ENCODE measurements at places on chromosomes 13 and 19.

GRCh38 chr19:4327877-4328242 lies 10.8 kb downstream of the STAP2 start:
- no peak for DNase-seq

DNA sequence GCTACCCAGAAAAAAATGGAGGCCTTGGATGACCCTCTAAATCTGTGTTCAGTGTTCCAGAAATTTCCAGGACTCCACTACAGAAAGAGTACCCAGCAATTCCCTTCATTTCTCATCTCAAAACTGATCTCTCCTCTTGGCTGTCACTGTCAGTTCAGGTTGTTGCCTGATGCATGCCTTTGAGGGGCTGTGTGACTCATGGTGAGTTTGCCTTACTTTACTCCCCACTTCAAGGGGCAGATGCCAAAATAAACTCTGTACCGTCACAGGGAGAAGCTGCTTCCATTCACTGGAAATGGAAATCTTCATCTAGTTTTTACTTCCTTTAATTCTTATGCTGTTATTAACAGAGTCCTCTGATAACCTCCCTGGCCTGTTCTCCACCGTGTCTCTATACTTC lies 1075.0 kb downstream of the DIAPH3 start:
- DNase-seq: no peak

- no peak for DNase-seq
Measured at GRCh38 chr19:39845172-39845571, 1.0 kb downstream of the FBL start.

DNA sequence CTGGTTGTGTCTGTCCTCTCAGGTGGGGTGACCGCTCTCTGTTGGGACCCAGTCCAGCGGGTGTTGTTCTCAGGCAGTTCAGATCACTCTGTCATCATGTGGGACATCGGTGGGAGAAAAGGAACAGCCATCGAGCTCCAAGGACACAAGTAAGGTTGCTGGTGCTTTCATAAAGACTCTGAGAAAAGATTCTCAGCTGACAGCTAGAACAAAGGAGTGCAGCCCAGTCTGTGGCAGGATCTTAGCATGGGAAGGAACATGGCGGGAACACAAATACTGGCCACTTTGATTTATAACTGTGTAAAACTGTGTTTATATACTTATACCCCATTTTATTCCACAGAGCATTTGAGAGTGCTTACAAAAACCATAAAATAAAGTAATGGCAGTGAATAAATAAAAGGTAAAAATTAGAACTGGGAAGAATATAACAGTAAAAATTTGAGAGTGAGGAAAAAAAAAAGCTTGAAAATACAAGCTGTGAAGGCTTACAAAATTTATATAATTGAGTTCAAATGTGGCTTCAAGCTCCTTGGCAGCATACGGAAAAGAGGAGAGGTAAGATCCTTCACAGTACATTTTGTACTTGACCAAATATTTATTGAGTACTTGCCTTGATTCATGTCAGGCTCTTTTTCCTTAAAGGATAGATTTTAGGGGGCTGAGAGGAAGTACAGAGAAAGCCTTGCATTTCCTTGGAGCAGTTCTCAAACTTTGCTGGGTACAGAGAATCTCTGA lies 64.8 kb downstream of the DHRS12 start:
- no peak for DNase-seq

DNA sequence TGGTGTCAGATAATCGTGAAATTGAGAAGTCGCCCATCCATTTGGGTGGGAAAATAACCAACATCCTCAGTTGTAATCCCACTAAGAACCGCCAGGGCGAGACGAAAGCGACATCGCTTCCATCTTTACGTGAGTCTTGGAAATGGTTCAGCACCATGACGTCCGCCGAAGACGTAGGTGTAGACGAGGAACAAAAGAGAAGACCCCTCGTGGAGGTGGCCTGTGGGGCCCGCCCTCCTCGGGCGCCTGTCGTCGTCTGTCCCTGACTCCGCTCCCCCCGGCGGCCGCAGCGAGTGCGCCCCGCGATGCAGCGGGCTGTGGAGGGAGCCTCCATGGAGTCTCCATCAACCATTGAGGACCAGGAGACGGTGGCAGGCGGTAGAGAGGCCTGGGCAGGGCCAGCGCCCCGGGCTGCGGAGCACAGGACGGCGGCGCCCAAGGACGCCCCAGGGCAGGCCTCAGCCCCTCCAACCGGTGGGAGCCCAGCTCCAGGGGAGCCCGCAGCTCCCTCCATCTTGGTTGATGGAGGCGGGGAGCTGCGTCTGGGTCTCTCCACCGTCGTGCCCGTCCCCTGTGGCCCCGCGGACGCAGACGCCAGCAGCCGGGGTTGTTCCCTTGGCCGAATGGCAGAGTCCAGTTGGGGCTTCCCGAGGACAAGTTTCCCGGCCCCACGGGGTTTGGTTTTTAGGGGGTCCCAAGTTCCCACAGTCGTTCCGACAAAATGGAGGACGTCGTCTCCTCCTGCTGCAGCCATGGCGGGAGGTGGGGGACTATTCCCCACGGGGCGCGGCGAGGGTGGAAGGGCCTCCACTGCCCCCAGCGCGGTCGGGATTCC lies 990 bp upstream of the ZMYM2 start:
- DNase-seq: peak; percentile 90

DNA sequence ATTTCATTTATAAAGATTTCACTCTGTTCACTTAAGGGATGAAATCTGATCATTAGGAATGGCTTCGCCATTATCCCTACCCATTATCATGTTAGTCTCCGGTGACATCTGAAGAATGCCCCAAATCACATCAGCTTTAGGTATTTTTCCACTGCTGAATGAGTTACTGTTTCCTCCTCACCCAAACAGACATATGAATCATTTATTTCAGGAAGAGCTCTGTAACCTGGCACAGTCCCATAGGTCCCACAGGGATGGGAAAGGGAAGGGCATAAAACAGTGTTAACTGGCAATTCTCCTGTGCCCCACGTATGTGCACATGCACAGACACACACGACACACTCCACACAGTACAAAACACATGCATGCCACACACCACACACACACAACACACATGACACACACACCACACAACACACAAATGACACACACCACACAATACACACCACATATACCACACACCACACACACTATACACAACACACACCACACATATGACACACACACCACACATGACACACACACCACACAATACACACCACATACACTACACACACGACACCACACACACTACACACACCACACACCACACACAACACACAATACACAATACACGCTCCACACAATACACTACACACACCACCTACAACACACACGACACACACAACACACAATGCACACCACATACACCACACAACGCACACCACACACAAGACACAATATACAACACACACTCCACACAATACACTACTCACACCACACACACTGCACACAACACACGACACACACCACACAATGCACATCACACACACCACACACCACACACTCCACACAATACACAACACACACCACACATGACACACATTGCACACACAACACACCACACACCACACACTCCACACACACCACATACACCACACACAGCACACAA lies 15.4 kb downstream of the TMEM255B start:
- DNase-seq: no peak

DNA sequence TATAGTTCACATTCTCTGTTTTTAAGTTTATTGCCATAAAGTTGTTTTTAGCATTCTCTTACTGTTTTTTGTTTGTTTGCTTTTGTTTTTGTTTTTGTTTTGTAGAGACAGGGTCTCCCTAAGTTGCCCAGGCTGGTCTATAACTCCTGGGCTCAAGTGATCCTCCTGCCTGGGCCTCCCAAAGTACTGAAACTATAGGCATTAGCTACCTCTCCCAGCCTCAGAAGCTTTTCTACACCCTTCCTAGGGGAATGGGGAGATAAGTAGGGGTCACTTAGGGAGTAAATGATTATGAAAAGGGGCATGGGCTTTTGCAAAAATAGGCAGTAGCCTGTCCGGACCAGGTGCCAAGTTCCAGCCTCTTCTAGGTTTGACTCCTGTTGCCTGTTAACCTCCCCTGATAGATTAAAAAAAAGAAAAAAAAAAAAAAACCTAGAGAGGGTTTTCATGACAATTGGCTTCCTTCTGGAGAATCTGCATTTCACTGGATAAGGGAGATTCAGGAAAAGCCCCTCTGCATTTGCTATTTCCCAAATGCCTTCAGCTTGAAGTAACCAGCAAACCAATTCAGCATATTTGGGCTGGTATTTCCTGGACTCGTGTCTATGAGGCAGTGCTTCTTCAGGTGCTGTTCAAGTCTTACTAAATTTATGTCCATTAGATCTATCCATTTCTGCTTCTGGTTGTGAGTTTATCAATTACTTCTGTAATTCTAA lies 216.8 kb downstream of the TM9SF2 start:
- DNase-seq: no peak

- peak; percentile 22 for DNase-seq
Measured at GRCh38 chr13:84896128-84896527, 903.1 kb downstream of the SLITRK6 start.

DNA sequence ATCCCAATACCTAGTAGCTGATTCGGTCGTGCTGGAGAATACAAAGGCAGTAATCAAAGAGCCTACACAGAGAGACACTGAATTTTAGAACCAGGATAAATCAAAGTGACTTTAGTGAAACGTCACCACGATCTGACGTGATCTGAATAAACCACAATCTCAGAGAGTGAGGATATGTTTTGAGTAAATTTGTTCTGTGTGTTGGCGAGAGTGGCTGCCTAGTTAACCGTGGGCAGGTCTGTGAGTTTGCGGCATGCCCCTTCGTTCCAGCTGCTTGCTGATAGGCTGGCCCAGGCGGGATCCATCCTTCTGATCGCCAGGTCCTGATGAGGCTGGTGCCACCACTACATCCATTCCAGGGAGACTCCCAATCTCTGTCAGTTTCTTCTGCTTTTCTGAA lies 40.4 kb downstream of the LRCH1 start:
- DNase-seq: peak; percentile 65

DNA sequence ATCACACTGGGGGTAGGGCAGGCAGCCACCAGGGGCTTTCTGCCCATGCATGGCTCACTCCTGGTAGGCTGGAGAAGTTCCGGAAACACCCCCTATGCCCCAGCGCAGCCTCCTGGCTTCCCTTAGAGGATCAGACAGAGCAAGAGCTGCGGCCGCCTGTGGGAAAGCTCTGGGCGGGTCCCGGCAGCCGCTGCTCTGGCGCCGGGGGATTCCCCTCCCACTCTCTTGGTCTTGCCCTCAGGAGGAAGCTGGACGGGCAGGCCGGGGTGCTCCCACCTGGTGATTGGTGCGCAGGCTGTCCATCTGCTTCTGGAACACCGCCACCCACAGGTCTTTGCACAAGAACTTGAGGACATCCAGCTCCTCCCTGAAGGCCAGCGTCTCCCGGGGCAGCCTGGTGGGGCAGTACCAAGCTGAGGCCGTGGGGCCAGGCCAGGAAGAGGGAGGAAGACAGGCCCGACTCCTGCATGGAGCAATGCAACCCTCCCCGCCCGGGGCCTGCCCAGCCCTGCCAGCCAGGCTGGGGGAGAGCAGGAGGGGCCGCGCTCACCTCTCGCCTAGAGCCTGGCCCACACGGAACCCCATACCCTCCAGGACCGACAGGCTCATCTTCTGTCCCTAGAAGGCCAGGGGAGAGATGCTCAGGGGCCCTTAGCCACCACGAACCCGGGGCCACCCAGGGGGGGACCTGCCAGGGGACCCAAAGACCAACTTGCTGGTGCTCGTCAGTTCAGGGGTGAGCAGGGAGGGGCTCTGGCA lies 4.0 kb upstream of the NKPD1 start:
- peak; percentile 73 for DNase-seq

GRCh38 chr13:53473397-53473796 lies 444.8 kb downstream of the OLFM4 start:
- no peak for DNase-seq

DNA sequence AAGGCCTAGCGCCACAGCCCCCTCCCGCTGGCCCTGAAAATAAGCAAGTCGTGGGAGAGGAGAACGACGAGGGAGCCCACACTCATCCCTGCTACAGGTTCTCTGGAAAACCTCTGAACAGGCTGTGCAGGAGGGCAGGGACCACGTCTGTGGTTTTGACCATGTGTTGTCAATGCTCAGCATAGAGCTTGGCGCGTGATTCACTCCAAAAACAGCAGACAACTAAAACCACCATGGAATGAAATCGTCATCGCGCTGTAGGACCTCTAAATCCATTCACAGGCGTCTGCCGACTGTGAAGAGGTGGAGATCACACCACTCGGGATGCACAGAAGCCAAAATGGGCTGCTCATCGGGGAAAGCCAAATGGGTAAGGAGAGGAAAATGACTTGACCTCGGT lies 121.3 kb downstream of the COL4A1 start:
- no peak for DNase-seq

DNA sequence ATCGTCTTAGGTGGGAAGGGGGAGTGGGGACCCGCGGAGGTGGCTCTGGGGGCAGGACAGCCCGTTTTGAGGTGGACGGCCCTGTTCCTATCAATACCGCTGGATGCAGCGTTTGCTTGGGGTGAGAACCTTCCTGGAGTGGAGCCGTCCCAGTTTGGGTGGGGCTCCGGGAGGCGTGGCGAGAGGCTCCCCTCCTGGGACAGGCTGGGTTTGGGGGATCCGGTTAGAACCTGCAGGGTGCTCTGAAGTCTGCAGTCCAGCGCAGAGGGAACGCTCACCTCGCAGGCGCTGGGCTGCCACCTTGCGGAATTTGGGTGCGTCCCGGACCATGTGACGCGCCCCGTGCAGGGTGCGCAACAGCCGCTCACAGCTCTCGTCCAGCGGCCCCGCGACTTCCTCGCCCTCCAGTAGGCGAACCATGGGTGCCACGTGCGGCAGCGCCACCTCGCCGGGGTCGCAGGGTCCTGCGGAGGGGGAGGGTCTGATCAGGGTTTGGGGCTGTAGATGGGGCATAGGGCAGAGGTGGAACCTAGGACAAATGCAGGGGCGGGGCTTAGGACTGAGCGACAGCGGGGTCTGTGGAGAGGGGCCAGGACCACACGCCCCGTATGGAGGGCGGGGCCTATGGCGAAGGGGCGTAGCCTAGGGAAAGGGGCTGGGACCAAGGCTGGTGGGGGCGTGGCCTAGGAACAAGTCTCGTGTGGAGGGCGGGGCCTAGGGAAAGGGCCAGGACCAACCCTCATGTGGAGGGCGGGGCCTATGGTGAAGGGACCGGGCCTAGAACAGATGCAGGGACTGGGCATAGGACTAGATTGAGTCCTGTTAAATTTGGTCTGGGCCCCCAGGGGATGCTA lies 13.8 kb downstream of the SH2D3A start:
- peak; percentile 84 for DNase-seq

DNA sequence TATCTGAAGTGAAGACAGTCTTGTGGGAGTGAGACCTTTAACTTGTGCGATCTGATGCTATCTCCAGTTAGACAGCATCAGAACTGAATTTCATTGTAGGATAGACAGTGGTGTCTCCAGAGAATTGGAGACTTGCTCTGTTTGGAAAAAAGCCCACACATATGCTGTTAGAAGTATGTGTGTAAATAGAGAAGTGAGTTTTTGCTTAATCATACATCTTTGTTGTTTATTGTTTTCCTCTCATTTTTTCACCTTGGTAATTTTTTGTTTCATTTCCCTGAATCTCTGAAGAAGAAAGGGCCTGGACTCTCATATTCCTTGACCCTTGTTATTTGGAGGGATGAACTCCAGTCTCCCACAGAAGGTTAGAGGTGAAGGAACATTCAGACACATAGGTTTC lies 21.8 kb downstream of the FPR3 start:
- DNase-seq: no peak

GRCh38 chr13:73228546-73228945 lies 169.7 kb downstream of the KLF5 start:
- DNase-seq: peak; percentile 42

Data from CD4-positive, alpha-beta T cell treated with Interleukin-17A for 1 hour (primary cell).